CD14-positive monocyte (primary cell): ENCODE measurements at places on chromosomes 6 and 20.

GRCh38 chr20:46273717-46274116, 34.6 kb downstream of the CDH22 start:
- no peak for DNase-seq

DNA sequence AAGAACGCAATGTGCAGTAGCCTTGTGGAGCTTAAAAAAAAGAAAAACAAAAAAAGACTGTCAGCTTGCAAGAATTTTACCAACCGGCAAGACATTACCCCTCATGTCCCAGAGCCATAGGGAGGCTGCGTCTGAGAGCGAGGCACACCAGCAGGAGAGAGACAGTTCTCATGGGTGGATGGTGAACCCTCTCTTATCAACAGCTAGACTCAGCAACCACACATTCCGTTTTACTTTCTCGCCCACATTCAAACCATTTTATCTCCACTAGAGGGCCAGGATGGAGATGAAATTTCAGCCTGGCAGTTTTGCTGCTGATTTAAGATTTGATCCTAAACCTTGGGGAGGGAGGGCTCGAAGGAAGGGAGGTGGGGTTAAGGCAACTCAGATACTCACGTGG, 247.0 kb downstream of the ATXN1 start:
- DNase-seq, result no peak

DNA sequence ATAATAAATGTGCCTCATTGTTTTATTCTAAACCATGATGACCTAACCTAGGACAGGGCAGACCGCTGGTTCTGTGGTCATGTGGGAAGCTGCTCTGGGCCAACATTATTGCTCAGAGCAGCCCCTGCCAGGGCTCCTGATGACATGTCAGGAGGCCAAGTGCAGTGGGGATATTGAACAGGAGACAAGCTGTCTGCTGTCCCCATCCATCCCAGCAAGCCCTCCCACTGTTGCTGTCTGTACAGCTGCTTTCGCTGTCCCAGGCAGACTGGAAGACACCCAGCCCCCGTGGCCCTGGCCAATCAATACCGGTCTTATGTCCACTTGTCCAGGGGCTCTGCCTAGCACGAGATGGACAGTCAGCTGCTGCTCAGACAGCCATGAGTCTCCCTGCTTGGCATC, 43.2 kb upstream of the FNDC1 start:
- no peak for DNase-seq

DNA sequence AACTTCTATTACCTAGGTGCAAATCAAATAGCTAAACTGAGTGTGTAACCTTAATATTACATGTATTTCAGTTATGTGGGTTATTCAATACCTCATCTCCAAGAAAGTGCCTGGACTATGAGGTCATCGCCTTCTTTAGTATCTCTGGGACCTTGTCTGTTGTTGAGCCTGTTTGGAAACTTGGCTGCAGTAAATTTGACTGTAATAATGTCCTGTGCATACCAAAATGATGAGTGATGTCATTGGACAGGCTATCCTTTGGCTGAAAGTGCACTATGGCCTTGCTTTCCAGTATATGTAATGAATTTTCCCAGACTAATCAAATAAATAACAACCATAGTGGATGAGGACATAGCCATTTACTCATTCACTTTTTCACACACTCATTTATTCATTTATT, 455.1 kb downstream of the ADGRB3 start:
- DNase-seq, result no peak
